Stimulated activated CD4-positive, alpha-beta T cell treated with anti-CD3 and anti-CD28 coated beads, TNF-alpha, amount 100 ng/mL, for 4 hours (primary cell): ENCODE measurements at places on chromosomes 5 and 9.

- DNase-seq = no peak
Observed at GRCh38 chr5:92003806-92004205, 620.7 kb upstream of the ARRDC3 start.

DNA sequence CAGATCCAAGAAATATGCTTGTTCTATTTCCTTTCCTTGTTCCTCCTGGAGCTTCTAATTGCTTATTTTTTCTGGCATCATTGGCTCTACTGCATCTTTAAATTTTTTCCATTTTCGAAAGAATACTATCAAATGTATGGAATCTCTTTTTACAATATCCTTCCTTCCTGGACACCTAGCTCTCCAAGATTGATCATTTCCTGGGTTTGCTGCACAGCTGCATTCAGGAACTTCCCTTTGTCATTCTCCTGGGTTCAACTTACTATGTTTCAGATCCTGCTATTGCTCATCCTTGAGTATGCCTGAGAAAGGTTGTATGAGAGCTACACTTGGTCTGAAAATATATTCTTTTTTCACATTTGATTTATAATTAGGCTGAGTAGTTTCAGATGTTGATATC is 73.7 kb upstream of the ERCC6L2 start:
- DNase-seq = no peak

DNA sequence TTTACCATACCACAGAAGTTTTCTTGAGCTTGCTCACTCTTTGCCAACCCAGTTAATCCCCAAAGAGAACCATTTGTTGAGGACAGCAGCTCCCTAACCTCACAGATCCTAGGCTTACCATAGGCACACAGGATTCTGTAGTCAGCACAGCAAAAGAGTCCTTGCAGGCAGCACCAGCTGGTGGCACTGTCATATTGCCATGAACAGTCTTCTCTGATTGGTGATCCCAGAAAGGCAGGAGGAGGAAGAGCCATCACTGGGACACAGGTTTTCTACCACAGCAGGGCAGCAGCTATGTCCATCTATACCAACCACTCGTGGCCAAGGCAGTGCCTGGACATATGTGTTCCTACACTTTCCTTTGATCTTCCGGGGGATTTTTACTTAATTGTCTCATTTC is 297.1 kb upstream of the CD180 start:
- no peak for DNase-seq

DNA sequence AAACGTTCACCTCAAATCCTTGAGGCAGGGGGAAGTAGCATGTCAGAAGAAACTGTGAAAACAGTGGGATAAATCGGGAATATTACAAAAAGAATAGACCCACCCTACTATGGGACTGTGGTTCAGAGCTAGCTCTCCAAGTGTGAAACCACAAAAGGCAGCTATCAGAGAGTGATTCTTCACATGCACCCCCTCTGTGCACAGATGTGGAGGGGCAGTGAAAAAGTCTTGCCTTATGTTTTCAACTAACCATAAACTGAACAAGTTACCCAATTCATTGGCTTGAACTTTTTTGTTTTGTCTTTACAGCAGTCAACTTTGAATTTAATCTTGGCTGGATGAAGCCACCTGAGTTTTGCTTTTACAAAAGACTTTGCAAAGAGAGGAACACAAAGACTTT is 98.8 kb upstream of the NR4A3 start:
- no peak for DNase-seq

DNA sequence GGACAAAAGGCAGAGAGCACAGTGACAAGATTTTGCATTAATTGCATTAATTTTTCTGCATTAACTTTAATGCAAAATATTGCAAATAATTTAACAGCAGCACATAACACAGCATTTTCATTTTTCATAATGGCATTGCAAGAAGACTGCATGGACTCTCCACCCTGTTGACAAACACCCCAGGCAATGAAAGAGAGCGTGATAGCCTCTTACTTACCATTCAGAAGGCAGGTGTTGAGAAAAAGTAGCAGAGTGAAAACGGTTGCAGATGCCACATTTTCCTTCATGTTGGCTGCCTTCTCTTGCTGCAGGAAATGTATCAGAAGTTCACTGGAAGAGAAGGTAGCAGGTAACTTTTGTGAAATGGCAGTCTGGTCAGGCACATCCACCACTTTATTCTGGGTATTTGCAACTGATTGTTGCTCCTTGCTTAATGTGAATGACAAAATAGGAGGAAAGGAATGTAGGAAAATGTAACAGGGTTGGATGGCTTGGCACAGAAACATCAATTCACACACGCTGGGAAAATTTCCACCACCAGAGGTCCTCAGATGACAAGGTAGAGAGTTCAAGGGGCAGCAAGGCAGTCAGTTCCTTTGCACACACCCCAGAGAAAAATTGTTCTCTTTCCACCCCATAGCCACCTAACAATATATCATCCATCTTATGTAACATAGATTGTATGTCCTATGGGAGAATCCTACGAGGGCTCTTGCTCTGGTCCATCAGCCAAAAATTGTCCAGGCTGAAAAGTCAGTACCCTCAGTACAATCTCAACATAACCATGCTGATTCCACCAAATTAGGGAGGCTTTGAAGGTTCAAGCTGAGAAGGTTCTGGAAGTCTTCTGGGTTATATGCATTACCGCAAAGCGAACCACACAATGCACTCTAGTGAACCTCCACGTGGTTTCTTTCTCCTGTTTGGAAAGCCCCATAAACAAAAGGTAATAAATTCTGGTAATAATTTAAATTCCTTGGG is 41.9 kb upstream of the AGXT2 start:
- DNase-seq = no peak

DNA sequence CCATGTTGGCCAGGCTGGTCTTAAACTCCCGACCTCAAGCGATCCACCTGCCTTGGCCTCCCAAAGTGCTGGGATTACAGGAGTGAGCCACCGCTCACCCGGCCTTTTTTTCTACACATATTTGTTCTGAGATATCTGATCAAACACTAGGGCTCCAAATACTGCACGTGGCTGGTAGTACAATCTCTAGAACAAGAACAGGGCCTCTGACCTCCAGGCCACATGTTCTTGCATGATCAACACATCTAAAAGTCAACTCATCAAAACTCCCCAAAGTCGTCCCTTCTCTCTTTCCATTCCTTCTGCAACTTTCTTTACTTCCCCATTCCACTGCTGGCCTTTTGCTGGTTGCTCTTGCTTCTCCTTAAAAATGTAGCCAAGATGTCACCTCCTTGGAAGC is 113.3 kb upstream of the LHFPL2 start:
- no peak for DNase-seq

DNA sequence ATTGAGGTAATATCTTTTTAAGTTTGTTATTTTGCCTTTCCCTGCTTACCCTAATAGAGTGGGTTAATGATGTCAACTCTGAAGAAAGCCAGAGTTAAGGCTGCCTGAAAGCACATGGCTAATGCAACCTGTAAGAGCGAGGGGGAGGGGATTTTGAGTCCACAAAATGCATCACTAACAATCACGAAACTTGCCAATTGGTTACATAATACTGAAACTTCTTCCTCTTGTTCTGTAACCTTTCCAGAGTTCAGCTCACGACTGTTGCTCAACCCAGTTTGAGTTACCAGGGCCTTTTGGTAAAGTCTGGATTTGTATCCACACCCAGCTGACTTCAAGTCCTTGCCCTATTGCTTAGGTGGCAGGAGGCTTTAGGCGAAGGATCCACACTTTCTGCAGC is 308.8 kb downstream of the EFNA5 start:
- DNase-seq = no peak

GRCh38 chr5:145830594-145830993 is 4.5 kb downstream of the PRELID2 start:
- no peak for DNase-seq

DNA sequence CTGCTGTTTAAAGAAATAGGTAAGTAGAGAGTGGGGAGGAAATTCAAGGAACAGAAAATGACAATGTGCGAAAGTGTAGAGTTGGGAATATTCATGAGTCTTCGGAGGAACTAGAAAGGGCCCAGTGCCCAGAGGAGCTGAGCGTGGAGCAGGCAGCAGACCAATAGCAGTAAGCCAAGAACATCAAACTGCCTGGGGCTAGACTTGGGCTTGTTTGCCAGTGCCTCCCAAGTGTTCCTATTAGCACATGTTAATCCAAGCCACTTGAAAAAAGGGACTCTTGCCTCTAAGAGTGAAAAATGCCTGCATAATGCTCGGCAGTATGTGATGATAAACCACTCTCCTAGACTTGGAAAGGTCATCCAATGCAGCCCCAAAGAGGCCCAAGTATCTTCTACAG is 1.2 kb upstream of the TAL2 start:
- DNase-seq = no peak

- DNase-seq = no peak
Observed at GRCh38 chr5:134794819-134795218, 36.2 kb downstream of the DDX46 start.

DNA sequence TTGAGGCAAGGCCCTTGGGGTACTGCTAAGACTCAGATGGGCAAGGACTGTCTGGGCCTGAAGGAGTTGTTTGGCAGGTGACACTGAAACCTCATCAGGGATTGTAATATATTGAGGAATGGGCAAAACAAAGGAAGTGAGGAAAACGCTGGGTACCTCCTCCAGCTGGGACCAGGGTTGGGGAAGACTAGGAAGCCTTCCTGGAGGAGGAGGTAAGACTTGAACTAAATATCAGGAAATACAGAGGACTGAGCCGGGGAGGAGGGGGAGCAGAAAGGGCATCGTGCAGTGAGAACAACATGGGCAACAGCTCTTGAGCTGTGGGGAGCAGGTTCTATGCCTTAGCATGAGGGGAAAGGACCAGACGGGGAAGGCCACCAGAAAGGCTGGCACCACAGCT is 144.0 kb downstream of the GABBR2 start:
- no peak for DNase-seq

- no peak for DNase-seq
Observed at GRCh38 chr9:113609562-113610318, 146.2 kb downstream of the RGS3 start.

GRCh38 chr9:36142510-36143244 is 6.1 kb downstream of the GLIPR2 start:
- no peak for DNase-seq

- DNase-seq = no peak
Observed at GRCh38 chr9:84190411-84190810, 150.1 kb downstream of the SLC28A3 start.

DNA sequence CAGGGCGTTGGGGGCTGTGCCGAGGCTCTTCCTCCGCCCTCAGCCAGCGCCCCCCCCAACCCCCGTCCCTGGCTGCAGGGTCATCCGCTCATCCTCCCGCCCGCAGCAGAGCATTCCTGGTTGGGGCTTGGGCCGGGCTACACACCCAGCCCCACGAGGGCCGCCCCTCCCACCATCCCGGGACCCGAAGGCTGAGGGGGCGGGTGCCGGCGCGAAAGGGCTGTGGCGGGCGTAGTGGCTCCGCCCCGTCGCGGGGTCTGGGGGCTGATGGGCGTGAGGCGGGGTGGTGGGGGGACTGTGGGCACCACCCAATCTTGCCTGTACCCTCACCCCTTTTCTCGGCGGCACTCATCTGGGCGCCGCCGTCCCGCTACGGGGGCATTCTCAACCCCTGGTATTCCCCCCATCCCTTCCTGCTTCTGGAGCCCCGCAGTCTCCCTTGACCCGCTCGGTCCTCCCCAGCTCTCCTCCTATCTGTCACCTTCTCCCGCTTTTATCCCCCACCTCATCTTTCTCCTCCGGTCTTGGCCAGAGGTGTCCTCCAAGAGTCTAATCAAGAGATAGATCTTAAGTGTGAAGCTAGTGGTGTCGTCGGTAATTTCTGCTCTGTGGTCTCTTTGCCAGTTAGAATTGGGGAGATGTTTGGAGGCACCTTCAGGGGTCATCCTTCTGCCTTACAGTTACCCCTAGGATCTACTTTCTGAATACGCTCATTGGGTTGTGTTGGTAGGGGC is 1.6 kb downstream of the FER start:
- peak; percentile 32 for DNase-seq

GRCh38 chr5:151222790-151223446 is 974 bp downstream of the CCDC69 start:
- no peak for DNase-seq

DNA sequence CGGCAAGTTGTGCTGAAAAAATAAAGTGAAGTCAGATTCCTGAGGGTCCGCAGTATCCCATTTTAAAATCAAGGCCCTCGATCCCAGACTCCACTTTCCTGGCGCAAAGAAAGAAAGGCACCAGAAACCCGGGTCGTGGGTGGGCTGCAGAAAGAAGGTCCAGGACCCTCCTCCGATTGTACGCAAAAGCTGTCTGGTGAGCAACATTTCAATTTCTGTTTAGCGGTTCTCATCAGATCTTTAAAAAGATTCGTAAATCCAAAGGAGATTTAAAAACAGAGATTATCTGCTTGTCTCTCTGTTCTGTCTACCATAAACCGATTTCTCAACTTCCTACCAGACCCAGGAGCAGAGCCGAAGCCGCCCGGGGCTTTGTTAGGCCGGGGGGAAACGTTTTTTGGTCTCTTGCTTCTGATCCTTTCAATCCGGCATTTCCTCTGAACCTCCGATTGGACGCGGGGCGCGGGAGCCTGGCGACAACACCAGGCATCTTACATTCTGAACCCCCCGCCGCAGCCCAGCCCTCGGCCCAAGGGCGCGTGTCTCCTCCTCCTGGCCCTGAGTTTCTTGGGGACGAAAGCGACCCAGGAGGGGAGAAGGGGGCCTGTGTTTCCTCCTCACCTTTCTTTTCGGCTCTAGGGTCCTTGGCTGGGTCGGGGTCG is 746 bp downstream of the NKX2-5 start:
- no peak for DNase-seq

DNA sequence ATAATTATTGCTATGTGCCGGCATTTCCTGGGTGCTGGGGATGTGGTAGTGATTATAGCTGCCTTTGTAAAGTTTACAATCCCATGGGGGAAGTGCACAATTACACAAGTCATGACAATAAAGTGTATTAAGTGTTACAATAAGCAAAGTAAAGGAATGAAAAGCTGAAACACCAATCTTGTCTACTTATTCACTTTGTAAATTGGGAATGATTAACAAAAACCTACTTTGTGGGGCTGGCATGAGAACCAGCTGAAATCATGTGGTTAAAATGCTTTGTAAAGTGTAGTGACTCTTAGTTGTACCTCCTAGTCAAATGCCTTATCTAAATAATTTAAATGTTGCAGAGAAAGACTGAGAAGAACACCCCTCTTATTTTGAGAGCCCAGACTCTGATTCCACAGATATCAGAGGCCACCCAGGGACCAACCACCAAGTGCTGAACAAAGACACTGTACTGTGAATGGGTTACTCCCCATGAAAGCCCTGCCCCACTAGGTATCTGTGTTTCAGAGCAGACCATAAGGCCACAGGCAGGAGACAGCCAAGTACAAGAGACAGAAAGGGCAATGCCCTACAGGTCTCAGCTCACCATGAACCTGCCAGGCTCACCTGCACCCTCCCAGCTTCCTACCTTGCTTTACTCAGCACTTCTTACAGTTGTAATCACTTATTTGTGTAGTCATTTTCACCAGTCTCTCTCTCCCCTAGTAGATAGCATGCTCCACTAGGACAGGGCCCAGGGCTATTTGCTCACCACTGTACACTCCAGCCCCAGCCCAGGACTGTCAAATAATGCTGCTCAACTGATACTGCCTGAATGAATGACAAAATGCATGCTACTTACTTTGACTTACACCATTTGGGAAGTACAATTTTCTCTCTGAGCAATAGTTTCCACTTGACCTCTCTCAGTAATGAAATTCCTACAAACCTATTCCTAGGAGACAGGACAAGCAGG is 101.6 kb upstream of the APC start:
- DNase-seq = no peak
